ENCODE measurements at places on chromosomes 4 and X. TPM values are rescaled to one million over a fixed set of nuclear protein-coding genes. Genes with fewer than 3 reads are reported as not detected.

Gene ABLIM2
- total RNA-seq, result 0.68 TPM

Gene SMARCA1
- total RNA-seq, result 119 TPM

Gene MBNL3
- total RNA-seq, result 90.5 TPM

Gene ATP8A1
- 42.1 TPM for total RNA-seq

Gene NHS
- 2.7 TPM for total RNA-seq

Gene TNIP2
- total RNA-seq, result 42.7 TPM

Gene VCX3B
- not detected for total RNA-seq

Gene FAM47C
- total RNA-seq, result not detected

Gene XAGE1A
- total RNA-seq, result not detected

Gene CORIN
- total RNA-seq, result 0.64 TPM

Gene IRS4
- total RNA-seq, result 1.0 TPM

Gene PSMD10
- 84.4 TPM for total RNA-seq

Gene BEND2
- not detected for total RNA-seq

Gene ZCCHC18
- total RNA-seq, result 0.56 TPM

Gene HDX
- total RNA-seq, result 9.4 TPM

Gene GSX2
- total RNA-seq, result not detected

Gene CCNG2
- total RNA-seq, result 134 TPM

Gene MTNR1A
- not detected for total RNA-seq

Gene AWAT2
- not detected for total RNA-seq

Gene NXF2B
- total RNA-seq, result 0.72 TPM

Gene BRCC3
- total RNA-seq, result 13.4 TPM

Gene TCEANC
- 5.4 TPM for total RNA-seq

Gene GPC4
- total RNA-seq, result 9.2 TPM

Gene FHIP1A
- total RNA-seq, result 7.1 TPM

Data from hepatocyte (in vitro differentiated cells).